ENCODE measurements at places on chromosomes 1 and 21. TPM values are rescaled to one million over a fixed set of nuclear protein-coding genes. Genes with fewer than 3 reads are reported as not detected.

RIPK4 gene
- 21.2 TPM for total RNA-seq

SYNC gene
- total RNA-seq = 14.0 TPM

NPPA gene
- not detected for total RNA-seq

ILDR2 gene
- total RNA-seq = not detected

TNFRSF25 gene
- 3.2 TPM for total RNA-seq

RHCE gene
- total RNA-seq = 0.25 TPM

TEDDM1 gene
- not detected for total RNA-seq

C8B gene
- total RNA-seq = not detected

SLC30A10 gene
- 0.05 TPM for total RNA-seq

GJB4 gene
- total RNA-seq = 0.13 TPM

KIF21B gene
- total RNA-seq = 1.8 TPM

HCN3 gene
- 5.3 TPM for total RNA-seq

FCRL5 gene
- total RNA-seq = not detected

CGN gene
- 2.0 TPM for total RNA-seq

CD5L gene
- total RNA-seq = not detected

CDC7 gene
- 5.0 TPM for total RNA-seq

TDRD10 gene
- total RNA-seq = not detected

HEYL gene
- 3.4 TPM for total RNA-seq

S100A11 gene
- 1,959 TPM for total RNA-seq

FAM72C gene
- 5.5 TPM for total RNA-seq

ADORA3 gene
- total RNA-seq = not detected

KCNA3 gene
- not detected for total RNA-seq

OR2L8 gene
- total RNA-seq = not detected
